ENCODE measurements at places on chromosomes 7 and 10.

DNA sequence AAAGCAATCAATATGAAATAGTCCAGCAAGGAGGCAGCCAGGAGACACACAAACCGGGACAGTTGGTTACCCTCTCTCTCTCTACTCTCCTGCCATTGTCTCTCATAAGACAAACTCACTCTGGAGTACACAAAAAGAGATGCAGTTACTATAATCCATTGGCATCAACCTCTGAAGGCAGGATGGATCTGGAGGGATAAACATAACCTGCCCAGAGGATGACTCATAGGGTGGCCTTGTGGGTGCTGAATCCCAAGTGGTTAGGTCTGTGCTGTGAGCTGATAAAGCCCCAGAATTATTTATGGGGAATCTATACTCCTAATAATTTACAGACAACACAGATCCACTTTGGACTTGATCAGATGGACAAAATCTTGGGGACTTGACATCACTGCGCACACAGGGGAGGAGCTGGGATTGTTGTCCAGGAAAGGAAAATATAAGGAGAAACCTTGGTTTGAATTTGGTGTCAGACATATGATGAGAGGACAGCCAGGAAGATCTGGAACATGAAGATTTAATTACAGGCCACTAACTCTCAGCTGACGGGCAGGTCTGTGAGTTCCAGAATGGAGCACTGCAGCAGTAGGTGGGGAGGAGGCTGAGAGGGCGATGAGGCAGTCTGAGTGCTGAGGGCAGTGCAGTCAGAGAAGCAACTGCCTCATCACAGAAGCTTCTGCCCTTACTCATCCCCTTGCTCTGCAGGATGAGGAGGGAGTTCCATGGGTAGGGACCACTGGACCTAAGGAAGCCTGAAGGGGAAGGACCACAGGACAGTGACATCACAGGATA is 113.9 kb upstream of the PRSS58 start:
- DNase-seq: peak; percentile 38

DNA sequence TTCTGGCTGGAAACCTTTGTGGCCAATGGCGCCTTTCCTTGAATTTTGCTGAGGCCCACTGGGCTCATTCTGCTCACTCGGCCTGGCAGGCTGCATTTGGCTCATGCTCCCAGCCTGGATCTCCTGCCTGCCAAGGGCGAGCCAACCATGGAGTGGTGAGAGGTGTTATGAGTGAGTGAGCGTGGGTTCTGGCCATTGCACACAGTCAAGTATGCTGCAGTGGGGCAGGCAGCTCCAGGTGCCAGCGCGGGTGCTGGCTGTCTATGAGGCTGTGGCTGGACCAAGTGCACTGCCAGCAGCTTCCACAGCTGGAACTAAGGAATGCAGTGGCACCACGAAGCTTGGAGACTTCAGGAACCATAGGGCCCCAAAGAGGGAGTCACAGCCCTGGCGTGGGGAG is 42.2 kb upstream of the TUBB8 start:
- DNase-seq: no peak

DNA sequence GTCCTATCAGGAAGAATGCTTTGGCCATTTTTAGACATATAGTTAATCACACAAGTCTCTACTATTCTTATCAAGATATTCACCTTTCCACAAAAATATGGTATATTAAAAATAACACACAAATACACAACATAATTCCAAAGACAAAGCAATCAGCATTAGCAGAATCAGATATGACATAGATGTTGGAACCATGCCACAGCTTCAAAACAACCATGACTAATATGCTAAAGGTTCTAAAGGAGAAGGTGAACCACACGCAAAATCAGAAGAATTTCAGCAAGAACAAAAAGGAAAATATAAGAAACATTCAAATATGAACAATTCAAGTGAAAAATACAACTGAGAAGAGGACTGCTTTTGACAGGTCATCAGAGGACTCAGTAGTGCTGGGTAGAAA is 670.2 kb upstream of the SORCS1 start:
- no peak for DNase-seq

DNA sequence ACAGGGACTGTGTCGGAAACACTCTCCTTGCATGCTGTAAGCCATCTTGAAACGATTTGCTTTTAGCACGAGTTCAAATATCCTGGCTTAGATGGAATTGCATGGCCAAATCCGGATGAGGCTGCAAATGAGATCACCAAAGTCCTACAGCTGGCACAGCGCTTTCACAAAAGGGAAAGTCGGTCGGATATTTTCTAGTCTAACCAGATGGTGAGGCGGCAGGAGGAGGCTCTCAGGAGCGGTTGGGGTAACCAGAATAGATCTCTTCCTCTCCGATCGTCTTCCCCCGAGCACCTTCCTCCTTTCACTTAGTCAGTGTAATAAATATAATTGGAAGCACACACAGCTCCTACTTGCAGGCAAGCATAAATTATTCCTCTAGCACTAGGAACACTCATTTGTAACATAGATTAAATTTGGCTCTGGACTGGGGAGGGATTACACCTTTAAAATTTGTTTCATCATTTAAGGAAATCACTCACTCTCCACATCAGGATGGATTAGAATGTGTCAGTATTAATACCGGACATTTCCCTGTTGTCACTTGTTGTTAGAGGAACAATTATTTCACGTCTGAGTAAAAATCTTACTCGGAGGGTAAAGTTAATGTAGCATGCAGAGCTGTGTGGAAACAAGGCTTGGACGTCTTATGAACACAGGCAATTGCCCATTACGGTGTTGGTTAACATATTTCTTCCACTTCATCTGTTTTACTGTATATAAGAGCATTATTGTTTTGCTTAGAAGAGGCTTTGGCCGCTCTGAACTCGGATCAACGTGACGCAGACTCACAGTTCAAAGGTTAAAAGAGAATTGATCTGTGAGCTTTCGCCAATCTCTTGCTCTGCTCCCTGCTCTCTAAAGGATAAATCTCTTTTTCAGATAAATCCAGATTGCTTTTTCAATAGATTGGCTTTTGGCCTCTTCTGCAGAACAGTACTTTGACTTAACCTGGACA is 857.9 kb downstream of the TYW1 start:
- DNase-seq: no peak

DNA sequence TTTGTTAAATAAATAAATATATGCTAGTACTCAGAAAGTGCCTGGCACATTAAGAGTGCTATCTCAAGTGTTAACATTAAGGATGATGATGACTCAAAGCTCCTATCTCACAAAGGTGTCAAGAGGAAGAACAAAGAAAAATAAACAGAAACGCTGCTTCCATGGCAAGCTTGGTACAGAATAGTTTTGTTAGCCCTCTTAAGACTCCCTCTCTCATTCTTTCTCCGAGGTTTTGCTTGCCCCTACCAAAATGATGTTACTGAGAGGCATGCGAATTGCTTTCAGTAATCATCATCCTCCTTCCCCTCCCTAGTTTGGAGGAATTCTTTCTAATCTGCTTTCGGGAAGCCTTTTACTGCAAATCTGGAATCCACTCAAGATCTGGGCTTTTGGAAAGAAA is 96.7 kb downstream of the SORCS1 start:
- DNase-seq: no peak

- DNase-seq: peak; percentile 96
Measured at GRCh38 chr7:131111081-131111576, 216.5 kb upstream of the MKLN1 start.

DNA sequence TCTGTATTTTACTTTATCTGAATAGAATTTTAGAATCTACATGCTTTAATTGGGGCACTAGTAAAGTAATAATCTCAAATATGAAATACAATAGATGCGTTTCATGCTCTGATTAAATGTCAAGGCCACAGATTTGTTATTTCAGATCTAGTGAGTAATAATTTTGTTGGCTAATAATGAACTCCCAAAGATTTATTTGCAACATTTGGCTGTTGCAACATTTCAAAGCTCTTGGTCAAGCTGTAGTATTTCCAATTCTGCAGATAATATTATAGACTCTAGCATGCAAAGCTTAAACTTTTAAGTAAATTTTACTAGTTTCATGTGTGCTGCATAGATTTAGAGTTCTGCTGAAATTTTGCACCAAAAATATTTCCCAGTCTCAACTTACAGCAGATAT is 16.7 kb downstream of the LRRN3 start:
- peak; percentile 73 for DNase-seq

GRCh38 chr10:97759158-97759887 is 12.5 kb downstream of the SFRP5 start:
- peak; percentile 62 for DNase-seq

- DNase-seq: no peak
Measured at GRCh38 chr10:73763343-73763742, 18.5 kb upstream of the CHCHD1 start.

- DNase-seq: no peak
Measured at GRCh38 chr7:44059219-44060090, 5.9 kb downstream of the PGAM2 start.

- no peak for DNase-seq
Measured at GRCh38 chr7:5231116-5231515, 41.1 kb downstream of the WIPI2 start.

DNA sequence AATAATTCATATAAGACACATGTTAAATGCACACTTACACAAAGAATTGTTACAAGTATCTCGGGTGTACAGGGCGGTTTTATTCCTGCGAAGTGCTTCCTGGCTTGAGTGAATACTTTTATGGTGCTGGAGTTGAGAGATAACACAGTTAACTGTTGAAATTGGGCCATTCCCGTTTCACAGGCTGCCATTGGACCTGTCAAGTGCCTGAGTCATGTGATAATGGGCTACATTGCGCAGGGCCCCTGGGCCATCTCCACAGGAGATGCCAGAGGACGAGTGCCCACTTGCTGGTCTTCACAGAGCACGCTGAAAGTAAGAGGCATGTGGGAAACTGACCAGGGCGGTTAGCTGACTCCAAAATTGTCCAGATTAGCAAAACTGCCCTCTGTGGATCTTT is 4.8 kb downstream of the FBH1 start:
- DNase-seq: no peak

DNA sequence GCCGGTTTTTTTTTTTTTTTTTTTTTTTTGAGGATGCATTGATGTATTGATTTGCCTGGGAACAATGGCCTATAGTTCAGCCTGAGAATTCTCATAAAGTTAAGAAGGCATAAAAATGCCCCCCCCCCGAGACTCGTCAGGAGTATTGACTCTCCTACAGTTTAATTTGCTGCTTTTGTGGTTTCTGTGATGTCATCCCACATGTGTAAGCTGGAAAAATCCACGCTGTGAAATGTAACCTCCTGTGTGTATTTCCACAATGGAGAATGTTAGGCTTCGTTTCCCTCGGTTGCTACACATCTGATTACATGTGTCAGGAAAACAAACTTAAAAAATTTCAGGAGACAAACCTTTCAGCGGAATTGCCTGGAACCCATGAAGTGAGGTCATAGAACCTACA is 117.9 kb downstream of the FANK1 start:
- peak; percentile 63 for DNase-seq

DNA sequence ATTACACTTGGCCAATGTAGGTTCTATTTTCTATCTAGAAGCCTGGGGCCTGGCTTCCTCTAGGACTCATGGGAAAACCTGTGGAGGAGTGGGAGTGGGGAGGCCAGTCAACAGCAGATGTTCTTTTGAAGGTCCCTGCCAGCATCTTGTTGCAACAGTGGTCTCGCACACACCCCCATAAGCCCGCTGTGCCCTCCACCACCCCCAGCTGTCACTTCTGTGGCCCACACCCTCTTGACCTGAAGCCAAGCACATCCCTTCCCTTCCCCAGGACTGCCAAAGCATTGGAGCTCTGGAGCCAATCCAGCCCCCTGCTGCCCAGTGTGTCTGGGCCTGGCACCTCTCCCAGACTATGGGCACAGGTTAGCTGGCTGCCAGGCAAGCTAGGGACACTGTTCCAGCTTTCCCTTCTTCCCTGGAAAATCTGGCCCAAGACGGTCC is 1.9 kb upstream of the STX1A start:
- DNase-seq: no peak

DNA sequence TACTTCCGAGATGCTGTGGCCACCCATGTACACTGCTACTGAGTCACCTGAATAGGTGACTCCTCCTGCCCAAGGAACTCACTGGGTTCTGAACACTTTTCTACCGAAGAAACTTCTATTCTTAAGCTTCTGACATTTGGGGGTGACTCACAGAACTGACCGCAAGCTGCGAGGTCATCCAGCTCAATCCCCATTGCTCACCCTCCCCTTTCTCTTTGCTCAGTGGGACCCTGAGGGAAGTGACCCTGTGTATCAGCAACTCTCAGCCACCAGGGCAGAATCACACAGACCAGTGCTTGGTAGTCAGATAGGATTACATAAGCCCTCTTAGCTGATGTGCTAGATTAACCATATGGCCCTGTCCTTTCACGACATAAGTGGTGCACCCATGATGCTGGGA is 46.3 kb downstream of the INSYN2A start:
- peak; percentile 74 for DNase-seq

DNA sequence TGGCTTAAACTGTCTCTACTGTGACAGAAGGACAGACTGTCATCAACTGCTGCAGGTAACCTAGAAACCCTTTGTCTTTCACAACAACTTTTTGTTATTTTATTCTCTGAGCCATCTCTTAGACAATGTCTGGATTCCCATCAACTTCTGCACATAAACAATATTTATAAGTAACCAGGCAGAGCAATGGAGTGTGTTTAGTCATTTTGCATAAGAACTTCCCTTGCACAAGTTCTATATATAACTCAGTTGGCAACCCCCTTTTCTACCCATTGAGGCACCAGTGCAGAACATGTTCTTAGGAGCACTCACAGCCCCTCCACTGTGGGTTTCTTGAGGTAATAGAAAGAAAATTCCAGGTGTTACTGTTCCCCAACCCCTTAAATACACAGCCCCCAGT is 65.0 kb upstream of the IL6 start:
- DNase-seq: no peak

DNA sequence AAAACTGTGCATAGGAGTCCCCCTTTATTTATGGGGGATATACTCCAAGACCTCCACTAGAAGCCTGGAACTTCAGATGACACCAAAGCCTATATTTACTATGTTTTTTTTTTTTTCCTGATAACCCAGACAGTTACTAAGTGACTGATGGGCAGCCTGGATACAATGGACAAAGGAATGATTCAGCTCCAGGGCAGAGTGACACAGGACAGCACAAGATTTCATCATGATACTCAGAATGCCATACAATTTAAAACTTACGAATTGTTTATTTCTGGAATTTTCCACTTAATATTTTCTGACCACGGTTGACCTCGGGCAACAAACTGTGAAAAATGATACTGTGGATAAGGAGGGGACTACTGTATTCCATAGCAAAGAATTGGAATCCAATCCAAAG is 843.6 kb downstream of the PCDH15 start:
- DNase-seq: no peak

DNA sequence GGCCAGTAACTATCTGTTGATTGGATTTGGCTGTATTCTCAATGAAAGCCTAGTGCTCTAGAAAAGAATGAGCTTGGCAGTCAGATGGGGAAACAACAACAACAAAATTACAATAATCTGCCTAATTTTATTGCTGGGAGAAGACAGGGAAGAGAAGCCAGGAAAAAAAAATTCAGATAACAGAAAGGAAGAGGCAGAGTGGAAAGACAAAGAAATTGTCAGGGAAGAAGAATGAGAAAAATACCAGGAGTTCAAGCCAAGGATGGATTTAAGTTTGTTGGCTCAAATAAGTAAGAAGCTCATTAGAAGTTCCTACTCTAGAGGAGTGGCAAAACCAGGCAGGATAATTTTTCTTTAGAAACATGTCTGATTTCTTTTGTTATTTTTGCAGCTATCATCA is 45.9 kb upstream of the PRKG1 start:
- no peak for DNase-seq

GRCh38 chr10:62903828-62904227 is 87.7 kb upstream of the EGR2 start:
- DNase-seq: peak; percentile 24

GRCh38 chr10:99785646-99786045 is 3.2 kb downstream of the ABCC2 start:
- no peak for DNase-seq

GRCh38 chr7:82481499-82482097 is 38.0 kb upstream of the CACNA2D1 start:
- DNase-seq: peak; percentile 40
